ENCODE measurements at places on chromosomes 12 and 14.

DNA sequence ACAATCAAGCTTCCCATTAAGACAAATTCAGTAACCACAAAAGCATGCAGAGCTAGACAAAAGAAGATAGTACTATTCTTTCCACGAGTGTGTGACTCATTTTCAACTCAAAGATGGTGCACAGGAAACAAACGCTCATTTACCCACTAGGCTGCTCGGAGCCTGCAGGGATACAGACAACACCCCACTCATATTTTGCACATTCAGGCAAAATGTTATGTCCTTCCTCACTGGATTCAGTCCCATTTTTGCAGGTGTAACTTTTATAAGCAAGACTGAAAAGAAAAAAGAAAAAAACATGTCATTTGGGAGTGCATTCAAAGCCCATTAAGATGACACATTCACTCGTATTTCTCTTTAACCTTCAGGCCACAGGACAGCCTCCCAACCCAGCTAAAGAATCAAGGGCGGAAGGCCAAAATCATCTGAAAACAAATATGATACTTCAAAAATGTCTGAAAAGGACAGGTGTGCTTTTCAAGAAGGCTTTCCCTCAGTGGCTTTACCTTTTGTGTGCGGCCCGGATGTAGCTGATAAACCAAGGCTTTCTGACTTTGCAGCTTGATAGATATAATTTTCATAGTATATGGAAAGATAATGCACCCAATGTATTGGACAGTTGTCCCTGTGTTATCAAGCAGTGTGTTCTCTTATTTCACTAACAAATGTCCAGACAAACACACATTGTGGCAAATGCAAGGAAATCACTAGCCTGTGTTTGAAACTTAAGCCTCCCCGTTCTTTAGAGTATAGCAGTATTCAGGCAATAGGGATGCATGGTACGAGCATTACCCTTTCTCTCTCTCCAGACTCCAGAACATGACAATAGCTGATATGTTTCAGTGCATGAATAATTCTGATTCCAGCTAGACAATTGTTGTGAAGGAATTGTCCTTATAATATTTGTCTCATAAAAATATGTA, 147.8 kb upstream of the KRR1 start:
- DNase-seq, result no peak

DNA sequence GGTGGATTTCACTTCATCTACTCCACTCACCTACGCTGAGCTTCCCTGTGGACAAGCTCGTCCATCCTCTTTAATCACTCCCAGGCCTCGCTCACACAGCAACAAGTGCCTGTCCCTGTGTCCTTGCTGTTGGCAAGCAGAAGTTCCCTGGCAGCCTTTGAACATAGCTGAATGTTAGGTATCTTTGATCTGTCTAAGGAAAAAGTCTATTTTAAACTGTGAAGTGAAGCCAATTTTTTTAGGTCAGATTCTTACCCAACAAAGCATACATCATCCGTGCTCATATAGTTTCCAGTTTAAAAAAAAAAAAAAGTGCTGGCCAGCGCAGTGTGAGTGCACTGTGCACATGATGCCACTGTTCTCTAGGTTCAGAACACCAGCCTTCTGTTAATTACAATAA, 36.3 kb downstream of the PPP2R5C start:
- no peak for DNase-seq

DNA sequence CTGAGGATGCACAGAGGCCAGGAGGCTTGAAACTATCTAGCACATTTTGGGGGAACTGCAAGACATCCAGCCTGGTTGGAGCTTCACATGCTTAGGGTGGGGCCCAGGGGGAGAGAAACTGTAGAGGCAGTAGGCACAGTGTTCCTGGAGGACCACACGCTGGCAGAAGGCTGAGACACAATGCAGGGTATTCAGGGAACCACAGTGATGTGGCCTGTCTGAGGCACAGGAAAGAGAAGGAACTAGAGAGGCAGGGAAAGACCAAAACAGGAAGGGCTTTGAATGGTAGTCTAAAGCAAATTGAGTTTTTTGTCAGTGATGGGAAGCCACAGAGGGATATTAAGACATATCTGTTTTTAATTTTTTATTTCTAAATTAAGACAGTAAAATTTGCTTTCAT, 100.2 kb upstream of the PRICKLE1 start:
- no peak for DNase-seq

DNA sequence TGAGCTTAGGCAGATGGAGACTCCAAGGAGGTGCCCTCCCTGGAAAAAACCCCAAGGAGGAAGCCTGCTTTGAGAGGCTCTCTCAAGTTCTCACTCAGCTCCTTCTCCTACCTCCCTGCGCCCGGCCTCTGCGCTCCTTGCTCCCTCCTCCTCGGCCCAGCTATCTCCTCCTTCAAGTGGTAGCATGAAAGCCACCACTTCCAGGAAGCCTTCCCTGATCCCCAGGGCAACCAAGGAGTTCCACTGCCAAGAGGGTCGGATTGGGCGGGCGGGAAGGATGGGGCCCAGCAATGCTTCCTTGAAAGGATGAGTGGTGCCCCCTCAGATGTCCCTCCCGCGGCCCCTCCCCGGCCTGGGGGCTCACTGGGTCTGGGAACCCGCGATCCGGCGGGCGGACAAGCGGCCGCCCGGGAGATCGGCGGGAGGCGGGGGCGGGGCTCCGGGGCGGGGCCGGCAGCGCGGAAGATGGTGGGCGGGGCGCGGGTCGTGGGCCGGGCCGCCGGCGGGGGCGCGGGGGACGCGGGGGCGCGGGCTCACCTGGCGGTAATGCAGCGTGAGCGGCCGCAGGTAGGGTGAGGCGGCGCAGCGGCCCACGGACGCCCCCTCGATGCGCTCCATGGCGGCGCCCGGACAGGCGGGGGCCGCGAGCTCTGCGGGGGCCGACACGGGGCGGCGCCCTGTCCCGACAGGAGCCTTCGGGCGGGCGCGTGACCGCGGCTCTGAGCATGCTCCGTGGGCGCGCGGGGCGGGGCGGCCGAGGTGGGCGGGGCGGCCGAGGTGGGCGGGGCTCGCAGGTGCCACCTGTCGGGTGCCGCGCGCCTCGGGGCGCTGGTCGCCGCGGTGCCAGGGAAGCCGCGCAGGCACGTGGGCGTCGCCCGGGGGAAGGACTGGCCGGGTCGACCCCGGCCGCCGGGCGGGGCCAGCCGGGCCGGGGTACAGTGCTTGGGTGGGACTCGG, at the start of gene NUDT14:
Gene NUDT14 (minus strand): TSS at position 721 of the 957 bp plus-strand sequence. CDS start 103 bp downstream, at position 618.
- no peak for DNase-seq

- DNase-seq, result no peak
Observed at GRCh38 chr12:3805077-3805476, 52.2 kb upstream of the CRACR2A start.

GRCh38 chr12:54047964-54048303, 5.7 kb upstream of the HOXC4 start:
- DNase-seq, result no peak

DNA sequence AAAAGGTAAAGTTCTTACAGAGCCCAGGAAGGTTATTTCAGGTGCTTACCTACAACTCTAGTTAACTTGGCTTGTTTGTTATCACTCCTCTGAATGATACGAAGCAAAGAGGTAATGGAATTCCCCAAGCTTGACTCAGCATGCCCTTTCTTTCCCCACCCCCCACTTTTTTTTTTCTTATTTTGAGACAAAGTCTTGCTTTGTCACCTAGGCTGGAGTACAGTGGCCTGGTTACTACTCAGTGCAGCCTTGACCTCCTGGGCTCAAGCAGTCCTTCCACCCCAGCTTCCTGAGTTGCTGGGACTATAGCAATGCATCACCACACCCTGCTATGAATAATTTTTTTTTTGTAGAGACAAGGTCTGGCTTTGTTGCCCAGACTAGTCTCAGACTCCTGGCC, 17.1 kb upstream of the YBX3 start:
- DNase-seq, result no peak

- no peak for DNase-seq
Observed at GRCh38 chr14:96117101-96117897, 78.1 kb downstream of the C14orf132 start.

DNA sequence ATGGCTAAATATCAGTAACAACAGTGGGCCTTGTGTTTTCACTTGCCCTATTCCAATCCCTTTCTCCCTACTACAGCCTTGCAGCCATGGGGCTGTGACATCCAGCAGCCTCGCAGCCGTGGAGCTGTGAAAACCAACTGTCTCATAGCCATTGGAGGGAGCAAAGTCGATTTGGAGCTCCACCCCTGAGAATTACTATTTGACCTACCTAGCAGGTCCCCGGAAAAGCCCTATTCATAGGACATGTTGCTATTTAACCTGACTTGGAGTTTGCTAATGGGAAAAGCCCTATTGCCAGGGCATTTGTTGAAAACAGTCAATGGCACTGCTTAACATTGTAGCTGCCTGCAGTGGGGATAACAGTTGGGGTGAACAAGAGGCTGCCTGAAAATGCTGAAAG, 33.3 kb downstream of the ERG28 start:
- no peak for DNase-seq

- no peak for DNase-seq
Observed at GRCh38 chr14:106821119-106821518, 1294.7 kb downstream of the TMEM121 start.

GRCh38 chr14:52352061-52352491, 38.0 kb downstream of the PTGER2 start:
- DNase-seq, result no peak

GRCh38 chr12:3342051-3342450, 149.0 kb upstream of the PRMT8 start:
- no peak for DNase-seq

DNA sequence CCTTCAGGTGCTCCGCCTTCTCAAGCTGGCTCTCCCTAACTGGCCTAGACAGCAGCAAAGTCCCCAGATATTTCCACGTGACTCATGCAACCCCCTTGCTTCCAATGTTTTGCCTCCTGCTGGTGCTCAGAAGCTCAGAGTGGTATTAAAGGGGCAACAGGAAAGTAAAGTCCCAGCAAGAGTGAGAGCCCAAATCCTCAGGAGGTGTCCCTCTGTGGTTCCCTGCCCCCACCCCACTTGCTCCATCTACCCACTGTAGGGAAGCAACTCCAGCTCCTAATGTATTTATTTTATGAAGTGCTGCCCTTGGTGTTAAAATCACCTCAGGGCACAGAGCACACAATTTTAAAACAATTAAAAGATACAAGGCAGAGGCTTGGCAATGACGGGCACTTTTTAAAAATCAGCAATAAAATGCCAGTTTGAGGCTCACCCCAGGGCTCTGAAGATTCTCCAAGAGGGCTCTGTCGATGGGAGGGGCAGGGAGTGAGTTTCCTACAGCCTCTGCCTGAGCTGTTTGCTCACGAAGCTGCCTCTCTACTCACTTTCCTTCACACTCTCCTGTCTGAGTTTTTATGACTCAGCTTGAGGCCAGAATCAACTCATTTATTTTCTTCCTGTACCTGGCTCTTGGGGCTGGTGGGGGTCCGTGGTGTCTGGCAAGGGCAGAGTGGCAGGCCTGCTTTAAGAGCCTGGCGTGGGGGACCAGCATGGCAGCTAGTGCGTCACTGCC, 81.9 kb upstream of the MAX start:
- DNase-seq, result no peak

GRCh38 chr12:6345319-6346091, 3.6 kb upstream of the TNFRSF1A start:
- DNase-seq, result peak; percentile 93

DNA sequence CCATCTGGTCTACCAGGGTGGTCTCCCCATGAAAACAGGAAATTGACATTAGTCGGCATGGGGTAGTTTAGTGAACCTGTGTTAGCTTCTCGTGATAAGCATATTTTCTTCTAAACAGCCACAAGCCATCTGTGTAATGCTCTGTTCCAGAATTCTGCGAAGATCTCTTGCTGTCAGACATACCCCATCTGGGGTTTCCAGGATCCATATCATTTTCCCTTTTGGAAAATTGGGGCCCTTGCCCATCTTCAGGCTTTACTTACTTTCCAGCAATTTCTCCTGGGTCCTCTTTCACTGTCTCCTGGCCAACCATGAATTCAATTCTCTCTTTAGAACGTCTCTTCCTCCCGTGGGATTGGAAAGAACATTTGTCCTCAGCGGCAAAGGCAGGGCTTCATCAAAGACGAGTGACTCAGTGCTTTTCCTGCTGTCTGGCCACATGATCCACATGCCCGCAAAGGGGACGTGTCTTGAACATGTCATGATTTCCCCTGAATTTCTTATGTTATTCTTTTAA, 21.4 kb upstream of the NCOR2 start:
- no peak for DNase-seq

- peak; percentile 73 for DNase-seq
Observed at GRCh38 chr14:101972126-101972866, 7.9 kb downstream of the DYNC1H1 start.

GRCh38 chr14:60085085-60085484, 6.6 kb upstream of the PCNX4 start:
- DNase-seq, result no peak

GRCh38 chr12:3493859-3494176, 2.8 kb downstream of the PRMT8 start:
- DNase-seq, result no peak

GRCh38 chr12:100827901-100828520, 33.4 kb downstream of the ANO4 start:
- DNase-seq, result no peak

DNA sequence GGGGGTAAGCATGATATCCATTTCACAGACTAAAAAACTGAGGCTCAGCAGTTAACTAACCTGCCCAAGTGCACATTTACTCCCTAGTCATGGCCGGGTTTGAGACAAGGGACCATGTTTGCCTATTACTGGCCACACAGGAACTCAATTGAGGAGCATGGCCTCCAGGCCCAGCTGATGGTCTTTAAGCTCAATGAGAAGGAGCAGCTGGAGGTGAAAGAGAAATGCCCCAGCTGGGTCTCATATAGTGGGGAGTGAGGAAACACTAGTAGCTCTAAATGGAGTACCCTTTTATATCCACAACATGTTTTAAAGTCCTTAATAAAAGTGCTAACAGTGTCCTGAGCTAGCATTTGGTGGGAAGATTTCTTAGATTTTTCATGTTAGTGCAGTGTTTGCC, 1.6 kb downstream of the TDP1 start:
- DNase-seq, result no peak

DNA sequence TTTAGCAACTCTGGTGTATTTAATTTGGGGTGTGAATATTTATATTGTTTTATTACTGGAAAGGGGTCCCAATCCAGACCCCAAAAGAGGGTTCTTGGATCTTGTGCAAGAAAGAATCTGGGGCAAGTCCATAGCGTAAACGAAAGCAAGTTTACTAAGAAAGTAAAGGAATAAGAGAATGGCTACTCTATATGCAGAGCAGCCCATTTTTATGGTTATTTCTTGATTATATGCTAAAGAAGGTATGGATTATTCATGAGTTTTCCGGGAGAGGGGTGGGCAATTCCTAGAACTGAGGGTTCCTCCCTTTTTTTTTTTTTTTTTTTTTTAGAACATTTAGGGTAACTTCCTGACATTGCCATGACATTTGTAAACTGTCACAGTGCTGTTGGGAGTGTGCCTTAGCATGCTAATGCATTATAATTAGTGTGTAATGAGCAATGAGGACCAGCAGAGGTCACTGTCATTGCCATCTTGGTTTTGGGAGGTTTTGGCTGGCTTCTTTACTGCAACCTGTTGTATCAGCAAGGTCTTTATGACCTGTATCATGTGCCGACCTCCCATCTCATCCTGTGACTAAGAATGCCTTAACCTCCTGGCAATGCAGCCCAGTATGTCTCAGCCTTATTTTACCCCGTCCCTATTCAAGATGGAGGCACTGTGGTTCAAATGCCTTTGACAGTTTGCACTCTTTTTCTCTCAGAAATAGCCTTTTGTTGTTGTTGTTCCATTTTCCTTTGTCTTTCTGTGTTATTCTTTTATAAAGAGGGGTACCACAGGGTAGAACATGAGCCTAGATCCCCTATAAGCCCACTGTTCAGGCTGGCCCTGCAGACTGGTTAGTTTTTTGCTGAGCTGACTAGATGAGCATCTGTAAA, 75.5 kb upstream of the DCD start:
- no peak for DNase-seq
